Stomach (tissue), 19 donors: ENCODE measurements at places on chromosomes 3 and 15.

DNA sequence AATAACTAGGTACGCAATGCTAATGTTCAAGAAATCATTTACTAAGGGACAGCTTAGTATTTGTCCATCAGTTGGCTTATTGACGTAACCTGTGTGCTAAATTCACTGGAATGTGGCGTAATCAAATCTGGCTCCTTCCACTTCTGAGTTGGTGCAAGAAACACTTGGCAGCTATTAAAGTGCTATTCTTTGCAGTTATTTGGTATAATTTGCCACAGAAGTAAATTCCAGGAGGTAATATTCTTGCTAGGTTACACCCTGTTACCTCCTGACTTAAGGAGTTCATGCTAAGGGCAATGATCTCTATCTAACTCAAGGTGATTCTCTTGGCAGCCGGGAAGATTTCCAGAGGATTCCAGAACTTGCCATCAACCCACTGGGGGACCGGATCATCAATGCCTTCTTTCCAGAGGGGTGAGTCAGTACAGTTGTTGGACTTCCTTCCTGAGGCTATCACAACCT lies 25.5 kb downstream of the CHP1 start:
- DNase-seq = no peak

- DNase-seq = no peak
These were observed 85.0 kb upstream of the CBLB start for GRCh38 chr3:105953831-105954230.

GRCh38 chr3:42979044-42979972 lies at the start of gene GASK1A:
TSS of gene GASK1A (plus strand) at chr3:42979311. CDS start at chr3:42979643, 332 bp downstream.
- peak; percentile 78 for DNase-seq

DNA sequence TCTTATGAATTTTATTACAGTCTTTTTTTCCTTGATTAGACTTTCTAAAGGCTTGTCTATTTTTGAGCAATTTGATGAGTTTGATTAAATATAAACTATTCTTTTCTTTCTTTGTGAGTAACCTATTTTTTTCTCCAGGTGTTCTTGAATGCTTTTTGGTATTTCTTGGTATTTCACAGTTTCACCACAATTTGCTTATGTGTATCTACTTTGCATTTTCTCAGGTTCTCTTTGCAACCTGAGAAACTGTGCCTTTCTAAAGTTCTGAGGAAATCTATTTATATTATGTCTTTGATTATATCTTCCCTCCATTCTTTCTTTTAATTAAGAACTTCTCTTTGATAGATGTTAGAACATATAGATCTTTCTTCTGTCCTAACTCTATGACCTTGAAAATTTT lies 117.1 kb upstream of the MLF1 start:
- DNase-seq = no peak

- DNase-seq = no peak
These were observed 13.3 kb downstream of the SEMA3G start for GRCh38 chr3:52431459-52432223.

- DNase-seq = no peak
These were observed 56.2 kb downstream of the ATG7 start for GRCh38 chr3:11328196-11328945.

DNA sequence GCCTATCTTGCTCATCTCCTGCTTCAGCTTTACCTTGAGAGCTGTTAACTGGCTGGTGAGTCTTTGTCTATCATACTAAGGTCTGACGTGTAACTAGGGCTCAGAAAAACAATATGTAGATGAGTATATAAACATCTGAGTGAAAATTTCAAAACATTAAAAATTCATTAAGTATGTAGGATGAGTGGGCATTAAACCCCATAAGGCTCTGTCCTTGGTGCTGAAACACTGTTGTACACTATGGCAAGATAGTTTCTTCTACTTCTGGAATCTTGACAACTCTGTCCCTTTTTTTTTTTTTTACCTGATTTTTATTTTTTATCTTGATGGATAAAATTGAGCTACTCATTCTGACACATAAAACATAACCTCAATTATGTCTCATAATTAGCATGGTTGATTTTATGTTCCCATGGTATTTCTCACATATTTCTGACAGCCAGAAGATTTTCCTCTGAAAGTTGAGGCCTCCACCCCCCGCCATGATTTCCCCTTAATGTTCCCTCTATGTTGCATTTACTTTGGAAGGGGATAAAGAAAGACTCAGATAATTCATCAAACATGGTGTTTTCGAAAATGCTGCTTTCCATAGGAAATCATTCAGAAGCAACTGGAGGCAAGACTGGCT lies 54.3 kb downstream of the DGKG start:
- DNase-seq = peak; percentile 79

DNA sequence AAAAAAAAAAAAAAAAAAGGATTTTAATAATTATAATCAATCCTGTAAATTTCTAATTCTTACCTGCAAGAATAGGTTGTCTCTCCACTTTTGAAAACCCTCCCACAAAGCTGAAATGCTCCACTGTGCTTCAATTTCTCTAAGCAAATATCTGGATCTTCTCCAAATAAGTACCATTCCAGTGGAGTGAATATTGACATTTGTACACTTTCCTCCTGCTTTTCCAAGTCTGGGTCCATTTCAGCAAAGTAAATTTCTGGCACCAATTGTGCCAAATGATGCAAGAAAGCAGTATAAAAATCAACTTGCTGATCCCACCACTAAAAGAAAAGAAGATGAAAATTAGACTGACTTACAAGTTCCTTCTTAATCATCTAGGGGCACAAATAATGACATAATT lies 19.9 kb downstream of the UBR1 start:
- no peak for DNase-seq

- DNase-seq = peak; percentile 35
These were observed 835.4 kb upstream of the NR2F2 start for GRCh38 chr15:95494971-95495541.

- DNase-seq = no peak
These were observed 238.4 kb upstream of the TBC1D5 start for GRCh38 chr3:17980863-17981262.

DNA sequence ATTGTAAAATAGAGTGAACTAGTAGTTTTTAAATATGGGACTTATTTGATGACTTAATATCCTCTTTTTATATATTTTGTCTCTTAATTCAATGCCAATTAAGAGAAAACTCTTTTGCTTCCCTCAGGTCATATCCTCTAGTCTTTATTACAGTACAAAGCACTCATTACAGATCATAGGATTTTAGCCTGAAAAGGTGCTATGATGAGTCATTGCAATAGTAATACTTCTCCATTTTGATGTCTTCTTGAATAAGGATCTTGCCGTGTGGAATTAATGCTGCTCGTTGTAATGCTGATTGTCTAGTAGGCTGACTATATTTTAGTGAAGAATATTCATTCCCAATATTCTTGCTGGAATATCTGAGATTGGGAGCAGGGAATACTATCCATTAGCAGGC lies 612.2 kb upstream of the GOLIM4 start:
- no peak for DNase-seq

GRCh38 chr3:13332740-13333139 lies 87.4 kb downstream of the NUP210 start:
- peak; percentile 43 for DNase-seq

GRCh38 chr15:69842851-69843250 lies 254.9 kb downstream of the TLE3 start:
- no peak for DNase-seq

GRCh38 chr3:61343543-61343942 lies 92.3 kb upstream of the FHIT start:
- no peak for DNase-seq

DNA sequence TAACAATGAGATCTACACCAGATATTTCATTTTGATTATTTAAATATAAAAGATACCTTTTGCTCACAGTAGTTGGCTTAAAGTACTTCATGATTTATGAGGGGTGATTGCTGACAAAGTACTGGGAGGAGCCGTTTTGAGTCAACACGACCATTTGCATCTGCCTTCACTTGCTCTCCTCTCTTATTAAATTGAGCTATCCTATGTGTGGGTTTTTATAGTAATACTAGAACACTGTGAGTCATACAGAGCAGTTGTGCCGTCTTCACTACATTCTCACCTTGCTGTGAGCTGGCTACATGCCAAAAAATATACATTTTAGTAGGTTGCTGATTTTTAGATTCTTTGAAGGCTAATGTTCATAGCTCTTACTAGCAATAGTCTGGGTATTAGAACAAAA lies 161.2 kb downstream of the ALCAM start:
- DNase-seq = no peak

DNA sequence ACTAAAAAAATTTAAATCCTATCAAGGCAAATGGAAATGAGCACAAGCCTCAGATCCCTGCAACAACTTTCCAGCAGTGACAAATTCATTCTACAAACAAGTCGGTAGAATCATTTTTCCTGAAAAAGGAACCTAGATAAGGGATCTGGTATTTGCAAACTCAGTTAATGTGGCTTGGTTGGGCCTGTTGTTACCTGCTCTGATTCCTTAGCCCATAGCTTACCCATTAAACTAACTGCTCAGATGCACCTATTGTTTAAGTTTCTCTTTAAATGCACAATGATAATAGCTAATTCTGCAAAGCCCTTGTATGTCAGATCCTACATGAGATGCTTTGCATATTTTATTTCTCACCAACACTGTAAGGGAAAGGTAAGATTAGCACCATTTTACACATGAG lies 377.4 kb upstream of the RGMA start:
- DNase-seq = no peak

DNA sequence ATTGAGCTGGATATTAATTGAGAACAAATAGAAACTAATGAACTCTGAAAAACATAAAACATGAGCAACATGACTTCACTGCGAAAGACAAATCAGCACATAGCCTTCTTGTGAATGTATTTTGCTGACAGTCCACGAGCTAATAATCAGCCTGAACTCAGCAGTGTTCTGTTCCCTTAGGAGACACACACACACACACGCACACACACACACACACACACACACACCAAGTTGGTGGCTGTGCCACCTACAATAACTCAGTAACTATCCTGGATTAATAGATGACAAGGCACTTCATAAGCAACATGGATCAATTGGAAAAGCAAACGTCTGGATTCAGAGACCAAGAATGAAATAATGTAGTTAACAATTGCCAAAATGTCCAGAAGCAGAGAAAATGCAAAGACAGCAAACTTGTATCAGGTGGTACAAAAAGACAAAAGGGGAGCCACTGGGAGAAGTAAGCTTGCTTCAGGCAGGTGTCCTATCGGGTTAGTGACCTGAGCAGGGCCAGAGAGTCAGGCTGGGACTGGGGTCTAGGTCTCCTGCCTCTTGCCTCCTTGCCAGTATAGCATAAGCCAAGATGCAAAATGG lies 20.5 kb upstream of the UBE2Q2 start:
- no peak for DNase-seq
